ENCODE measurements at places on chromosomes 11 and 22. TPM values are rescaled to one million over a fixed set of nuclear protein-coding genes. Genes with fewer than 3 reads are reported as not detected.
A peak's percentile ranks its signal among the peaks of the same experiment; 100 is the strongest.

The MRGPRF gene
- 11.5 TPM for total RNA-seq

DNA sequence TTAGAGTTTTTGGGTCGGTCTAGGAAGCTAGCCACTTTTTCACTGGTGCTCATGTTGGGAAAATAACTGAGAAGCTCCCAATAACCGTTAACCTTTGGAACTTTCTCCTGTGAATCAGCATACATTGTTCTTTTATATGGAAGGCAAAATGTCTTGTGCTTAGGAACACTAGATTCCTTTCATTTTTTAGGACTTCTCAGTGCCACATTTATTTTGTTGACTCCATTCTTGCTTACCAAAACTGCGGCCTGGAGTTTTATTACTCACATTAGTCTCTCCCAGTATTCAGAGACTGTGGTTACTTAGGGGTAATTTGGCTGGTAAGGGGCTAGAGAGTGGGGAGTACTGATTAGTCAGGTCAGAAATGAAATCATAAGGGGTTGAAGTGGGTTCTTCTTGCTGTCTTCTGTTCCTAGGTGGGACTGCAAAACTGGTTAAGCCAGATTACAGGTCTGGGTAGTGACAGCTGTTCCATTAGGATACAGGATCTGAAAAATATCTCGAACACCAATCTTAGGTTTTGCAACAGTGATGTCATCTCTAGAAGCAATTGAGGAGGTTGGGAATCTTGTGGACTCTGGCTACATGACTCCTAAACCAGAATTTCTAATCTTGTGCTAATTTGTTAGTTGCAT lies 631.4 kb upstream of the LUZP2 start:
- H3K36me3 ChIP-seq = no peaks in the 10 kb centered on the region
- no peak overlapping the region for H3K27ac ChIP-seq
- no peaks in the 10 kb centered on the region for H3K4me1 ChIP-seq
- no peaks in the 10 kb centered on the region for H3K27me3 ChIP-seq
- H3K4me3 ChIP-seq = no peak overlapping the region

DNA sequence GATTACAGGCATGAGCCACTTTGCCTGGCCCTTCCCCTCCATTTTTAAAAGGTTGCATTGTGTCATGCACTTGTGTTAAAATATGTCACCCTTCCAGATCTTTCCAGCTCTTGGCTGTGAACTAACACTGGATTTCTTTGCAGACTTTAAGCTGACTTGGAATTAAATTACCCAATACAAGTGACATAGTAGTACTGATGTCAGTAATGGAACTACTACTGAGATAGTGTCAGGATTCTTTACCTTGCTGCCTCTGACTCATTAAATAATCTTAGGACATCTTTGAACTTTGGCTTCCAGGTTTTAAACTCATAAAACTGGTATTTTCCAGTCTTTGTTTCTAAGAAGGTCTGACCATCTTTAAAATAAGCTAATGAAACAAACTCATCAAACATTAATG lies 51.8 kb upstream of the OR4B1 start:
- no peak overlapping the region for H3K4me3 ChIP-seq
- H3K4me1 ChIP-seq = peaks cover 7% of the 10 kb centered on the region
- peaks cover 63% of the 10 kb centered on the region for H3K36me3 ChIP-seq
- DNase-seq = no peak
- H3K27me3 ChIP-seq = no peaks in the 10 kb centered on the region
- H3K27ac ChIP-seq = no peak overlapping the region

DNA sequence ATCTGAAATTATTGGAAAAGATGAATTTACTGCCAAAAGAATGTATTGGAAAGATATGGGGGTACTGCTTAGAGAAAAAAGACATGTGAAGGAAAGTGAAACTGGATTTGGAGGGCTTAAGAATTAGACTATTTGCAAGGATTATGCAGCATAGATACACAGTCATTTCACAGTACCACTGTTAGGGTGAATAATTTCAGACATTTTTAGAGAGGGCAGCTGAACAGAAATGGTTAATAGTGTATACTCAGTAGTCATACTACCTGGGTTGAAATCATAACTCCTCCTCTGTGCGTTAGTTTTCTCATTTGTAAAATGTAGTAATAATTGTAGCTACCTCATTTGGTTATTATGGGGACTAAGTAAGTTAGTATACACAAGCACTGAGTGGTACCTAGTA lies 33.0 kb downstream of the GAS2 start:
- no peak overlapping the region for H3K27ac ChIP-seq
- H3K36me3 ChIP-seq = no peaks in the 10 kb centered on the region
- H3K4me1 ChIP-seq = no peaks in the 10 kb centered on the region
- H3K4me3 ChIP-seq = no peak overlapping the region
- DNase-seq = no peak

- peaks cover under 1% of the 10 kb centered on the region for H3K27me3 ChIP-seq
- peaks cover 10% of the 10 kb centered on the region for H3K4me1 ChIP-seq
- H3K36me3 ChIP-seq = no peaks in the 10 kb centered on the region
- DNase-seq = peak; percentile 30
- H3K4me3 ChIP-seq = no peak overlapping the region
These were observed 4.7 kb upstream of the GNAZ start for GRCh38 chr22:23065495-23066122.

DNA sequence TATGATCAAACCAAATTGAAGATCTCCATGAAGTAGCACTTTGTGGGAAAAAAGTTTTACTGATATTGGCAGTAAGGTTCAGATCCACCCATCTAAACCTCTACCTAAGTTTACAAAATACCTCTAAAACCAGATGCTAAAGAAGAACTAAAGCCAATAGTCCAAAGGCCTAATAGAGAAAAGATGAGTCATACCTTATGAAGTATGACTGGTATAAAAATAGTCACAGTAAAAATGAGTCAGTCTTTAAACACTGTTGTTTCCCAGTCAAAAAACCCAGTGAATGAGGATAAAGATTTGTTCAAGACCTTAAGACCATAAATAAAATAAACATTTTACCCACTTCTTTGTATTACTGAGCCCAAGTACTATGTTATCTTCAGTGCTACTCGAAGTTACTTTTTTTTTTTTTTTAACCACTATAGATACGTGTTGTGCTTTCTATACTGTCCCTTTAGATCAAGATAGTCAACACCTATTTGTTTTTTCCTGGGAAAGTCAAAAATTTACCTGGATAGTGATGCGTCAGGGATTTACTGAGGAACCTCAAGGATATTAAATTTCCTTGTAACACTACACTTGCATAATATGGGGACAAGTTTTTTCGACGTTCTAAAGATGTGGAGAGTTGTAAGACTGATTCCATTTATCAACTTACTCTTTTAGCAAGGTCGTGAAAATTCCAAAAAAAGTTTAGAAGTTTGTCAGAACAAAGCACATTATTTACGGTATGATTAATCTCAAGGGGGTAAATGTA lies 87.3 kb downstream of the CCDC73 start:
- no peak overlapping the region for H3K27ac ChIP-seq
- no peaks in the 10 kb centered on the region for H3K36me3 ChIP-seq
- no peaks in the 10 kb centered on the region for H3K27me3 ChIP-seq
- H3K4me1 ChIP-seq = no peaks in the 10 kb centered on the region

GRCh38 chr11:14212986-14213385 lies 146.0 kb downstream of the RRAS2 start:
- H3K4me3 ChIP-seq = no peak overlapping the region
- H3K27ac ChIP-seq = no peak overlapping the region
- no peaks in the 10 kb centered on the region for H3K4me1 ChIP-seq
- H3K36me3 ChIP-seq = no peaks in the 10 kb centered on the region
- DNase-seq = no peak

GRCh38 chr11:15920856-15921629 lies 435.3 kb downstream of the SOX6 start:
- DNase-seq = no peak
- no peaks in the 10 kb centered on the region for H3K27me3 ChIP-seq

DNA sequence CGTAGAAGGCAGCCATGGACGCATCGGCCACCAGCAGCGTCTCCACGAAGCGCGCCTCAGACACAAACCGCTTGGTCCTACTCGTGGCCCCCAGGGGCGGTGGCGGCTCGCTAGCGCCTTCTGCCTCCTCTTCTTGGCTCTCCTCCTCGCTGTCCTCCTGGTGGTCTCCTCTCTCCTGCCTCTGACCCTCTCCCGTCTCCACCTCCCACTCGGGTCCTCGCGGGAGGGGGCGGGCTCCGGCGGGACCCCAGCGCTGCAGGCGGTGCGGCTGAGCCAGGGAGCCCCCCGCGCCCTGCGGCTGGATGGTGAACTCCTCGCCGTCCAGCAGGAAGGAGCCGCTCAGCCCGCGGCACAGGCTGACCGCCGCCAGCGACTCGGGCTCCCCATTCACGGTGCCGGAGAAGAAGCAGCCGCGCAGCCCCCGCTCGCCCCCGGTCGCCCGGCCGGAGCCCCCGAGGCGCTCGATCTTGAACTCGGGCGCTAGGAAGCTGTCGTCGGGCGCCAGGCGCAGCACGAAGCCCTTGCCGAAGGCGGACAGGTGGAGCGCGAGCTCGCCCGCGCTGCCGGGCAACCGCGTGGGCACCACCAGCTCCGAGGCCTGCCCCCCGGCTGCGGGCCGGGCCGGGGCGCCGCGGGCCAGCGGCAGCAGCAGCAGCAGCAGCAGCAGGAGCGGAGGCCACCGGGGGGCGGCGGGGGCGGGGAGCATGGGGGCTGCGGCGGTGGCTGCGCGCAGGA lies 661 bp downstream of the ADAMTS8 start:
- H3K27me3 ChIP-seq = peaks cover 68% of the 10 kb centered on the region
- peaks cover 8% of the 10 kb centered on the region for H3K4me1 ChIP-seq
- H3K36me3 ChIP-seq = no peaks in the 10 kb centered on the region
- DNase-seq = peak; percentile 42
- H3K4me3 ChIP-seq = peak overlapping the region; percentile 54
- peak overlapping the region; percentile 75 for H3K27ac ChIP-seq

The TRIM29 gene
- 8.3 TPM for total RNA-seq

The MMP11 gene
- 1.9 TPM for total RNA-seq

- H3K4me1 ChIP-seq = peaks cover 53% of the 10 kb centered on the region
- H3K4me3 ChIP-seq = peak overlapping the region; percentile 73
- DNase-seq = peak; percentile 75
- peaks cover 36% of the 10 kb centered on the region for H3K36me3 ChIP-seq
These were observed 602 bp downstream of the EWSR1 start for GRCh38 chr22:29268511-29269229.

The LDHAL6A gene
- total RNA-seq = not detected

DNA sequence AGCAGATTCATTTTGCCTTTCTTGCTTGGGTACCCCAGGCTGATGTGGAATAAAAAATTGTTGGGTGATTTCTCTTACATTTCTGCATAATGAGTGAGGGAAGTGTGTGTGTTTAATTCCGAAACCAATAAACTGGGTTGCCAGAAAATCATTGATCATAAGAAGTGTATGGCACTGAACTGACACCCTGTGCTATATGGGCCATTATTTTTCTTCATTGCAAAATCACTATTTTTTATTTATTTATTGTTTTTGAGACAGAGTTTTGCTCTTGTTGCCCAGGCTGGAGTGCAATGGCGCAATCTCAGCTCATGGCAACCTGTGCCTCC lies 14.6 kb upstream of the HIKESHI start:
- H3K4me3 ChIP-seq = no peak overlapping the region
- H3K27ac ChIP-seq = no peak overlapping the region
- DNase-seq = no peak

The YPEL4 gene
- 3.1 TPM for total RNA-seq

DNA sequence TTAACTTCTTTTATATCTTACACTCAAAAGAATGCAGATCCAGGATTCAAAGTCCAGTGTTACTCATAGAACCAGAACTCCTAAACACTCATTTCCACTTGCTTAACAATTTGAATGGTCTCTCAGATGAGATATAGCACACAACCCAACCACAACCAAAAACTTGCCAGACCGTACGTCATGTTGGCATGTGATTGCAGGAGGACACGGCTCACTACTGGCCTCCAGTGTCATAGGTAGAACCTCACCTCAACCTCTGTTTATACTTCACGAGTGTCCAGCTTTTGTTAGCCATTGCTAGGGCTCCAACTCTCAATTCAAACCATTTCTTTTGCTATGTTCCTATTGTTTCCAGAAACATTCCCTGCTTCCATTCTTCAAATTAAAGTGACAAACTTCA lies 58.5 kb upstream of the PDGFD start:
- H3K4me1 ChIP-seq = no peaks in the 10 kb centered on the region
- DNase-seq = no peak
- no peaks in the 10 kb centered on the region for H3K36me3 ChIP-seq
- H3K4me3 ChIP-seq = no peak overlapping the region

DNA sequence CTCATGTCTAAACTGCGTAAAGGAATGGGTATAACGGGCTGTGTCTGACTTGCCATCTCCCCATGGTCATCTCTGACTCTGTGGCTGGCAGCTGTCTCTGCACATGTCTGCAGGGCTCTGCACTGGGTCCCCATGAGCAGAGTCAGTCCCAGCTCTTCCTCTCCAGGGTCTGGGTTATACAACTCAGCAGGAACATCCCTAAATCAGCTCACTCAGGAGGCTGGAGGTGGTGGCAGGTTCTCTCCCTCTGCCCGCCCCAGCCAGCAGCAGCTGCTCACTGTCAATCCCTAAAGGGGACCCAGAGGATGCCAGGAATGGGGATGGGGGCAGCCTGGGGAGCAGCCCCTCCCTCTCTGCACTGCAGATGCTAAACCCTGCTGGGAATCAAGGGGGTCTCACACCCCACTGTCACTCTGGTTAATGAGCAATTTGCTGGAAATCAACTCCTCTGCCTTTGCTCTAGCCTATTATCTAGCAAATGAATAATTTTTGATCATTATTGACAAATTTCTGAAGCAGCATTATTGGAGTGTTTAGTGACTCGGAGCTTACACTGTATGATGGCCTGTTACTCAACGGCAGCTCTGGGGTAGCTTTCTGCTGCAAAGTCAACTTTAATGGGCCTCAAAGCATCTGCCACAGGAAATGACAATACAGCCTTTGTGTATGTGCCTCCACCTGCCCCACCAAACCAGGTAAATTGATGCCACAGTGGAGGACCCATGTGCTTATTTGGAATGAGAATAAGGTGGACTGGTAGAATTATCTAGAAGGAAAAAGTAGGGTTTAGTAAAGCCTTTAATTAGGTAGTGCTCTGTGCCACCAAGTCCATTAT lies 55.7 kb upstream of the SHANK2 start:
- no peak overlapping the region for H3K27ac ChIP-seq
- H3K4me3 ChIP-seq = no peak overlapping the region
- H3K36me3 ChIP-seq = no peaks in the 10 kb centered on the region
- no peaks in the 10 kb centered on the region for H3K4me1 ChIP-seq
- H3K27me3 ChIP-seq = no peaks in the 10 kb centered on the region
- DNase-seq = no peak

DNA sequence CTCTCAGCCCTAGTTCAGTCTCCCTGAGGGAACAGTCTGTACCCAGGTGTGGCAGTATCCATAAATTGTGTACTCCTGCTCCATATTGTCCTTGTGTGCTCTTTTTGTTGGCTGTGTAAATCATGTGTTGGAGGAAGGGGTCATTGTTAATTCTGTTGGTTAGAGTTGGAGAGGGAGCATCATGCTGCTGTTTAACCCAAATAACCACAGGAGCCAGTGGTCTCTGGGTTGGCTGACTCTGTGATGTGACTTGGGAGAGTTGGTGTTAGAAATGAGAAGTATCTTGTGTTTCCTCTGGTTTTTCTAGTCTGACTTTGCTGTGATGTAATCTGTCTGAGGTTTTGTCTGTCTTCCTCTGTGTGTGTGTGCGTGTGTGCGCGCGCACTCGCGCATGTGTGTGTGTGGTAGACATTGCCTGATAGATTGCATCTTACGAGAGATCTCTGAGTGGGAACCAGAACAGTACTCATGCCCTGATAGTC lies 30.5 kb downstream of the CTNND1 start:
- H3K36me3 ChIP-seq = peaks cover 43% of the 10 kb centered on the region
- peak overlapping the region; percentile 72 for H3K27ac ChIP-seq
- peak; percentile 95 for DNase-seq
- H3K4me3 ChIP-seq = peak overlapping the region; percentile 22
- H3K4me1 ChIP-seq = peaks cover 85% of the 10 kb centered on the region

The HSD17B12 gene
- total RNA-seq = 101 TPM

The UPK3A gene
- total RNA-seq = not detected

GRCh38 chr11:125930076-125930450 lies 15.8 kb upstream of the VSIG10L2 start:
- H3K27me3 ChIP-seq = no peaks in the 10 kb centered on the region
- no peaks in the 10 kb centered on the region for H3K36me3 ChIP-seq
- no peaks in the 10 kb centered on the region for H3K4me1 ChIP-seq
- H3K4me3 ChIP-seq = no peak overlapping the region
